ENCODE measurements at places on chromosomes 1 and 21. TPM values are rescaled to one million over a fixed set of nuclear protein-coding genes. Genes with fewer than 3 reads are reported as not detected.

DNA sequence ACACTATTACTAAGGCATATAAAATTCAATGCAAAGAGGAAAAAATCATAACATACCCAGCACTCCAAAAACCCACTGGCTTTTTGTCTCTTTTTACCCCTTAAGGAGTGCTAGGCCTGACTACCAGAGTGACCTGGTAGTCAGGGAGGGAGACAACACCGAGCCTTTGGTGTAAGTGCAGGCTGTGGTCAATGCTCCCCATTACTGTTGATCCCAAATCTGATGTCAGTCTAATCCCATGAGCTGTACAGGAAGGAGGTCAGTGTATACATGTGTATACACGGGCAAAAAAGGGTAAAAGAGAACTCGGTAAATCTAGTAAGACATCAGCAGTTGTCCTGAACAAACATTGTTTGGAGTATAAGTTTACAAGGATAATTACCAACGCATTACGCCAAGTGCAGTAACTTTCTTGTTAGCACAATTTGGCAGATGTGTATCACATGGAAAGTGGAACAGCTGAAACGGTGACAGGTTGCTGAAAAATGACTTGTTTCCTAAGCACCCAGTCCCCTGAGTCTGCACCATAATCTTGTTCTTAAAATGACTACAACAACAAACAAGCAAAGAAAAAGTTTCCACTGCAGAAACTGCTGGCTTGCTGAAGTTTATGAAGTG, 217.9 kb downstream of the KCNH1 start:
- no peaks in the 10 kb centered on the region for H3K4me1 ChIP-seq
- peaks cover 62% of the 10 kb centered on the region for H3K27me3 ChIP-seq
- no peak for DNase-seq
- no peak overlapping the region for H3K4me3 ChIP-seq
- H3K27ac ChIP-seq: no peak overlapping the region

- peak; percentile 88 for DNase-seq
Observed at GRCh38 chr1:16215882-16216753, 3.7 kb upstream of the ARHGEF19 start.

IL19 gene
- not detected for total RNA-seq

CRP gene
- not detected for total RNA-seq

RBBP5 gene
- 32.0 TPM for total RNA-seq

DNA sequence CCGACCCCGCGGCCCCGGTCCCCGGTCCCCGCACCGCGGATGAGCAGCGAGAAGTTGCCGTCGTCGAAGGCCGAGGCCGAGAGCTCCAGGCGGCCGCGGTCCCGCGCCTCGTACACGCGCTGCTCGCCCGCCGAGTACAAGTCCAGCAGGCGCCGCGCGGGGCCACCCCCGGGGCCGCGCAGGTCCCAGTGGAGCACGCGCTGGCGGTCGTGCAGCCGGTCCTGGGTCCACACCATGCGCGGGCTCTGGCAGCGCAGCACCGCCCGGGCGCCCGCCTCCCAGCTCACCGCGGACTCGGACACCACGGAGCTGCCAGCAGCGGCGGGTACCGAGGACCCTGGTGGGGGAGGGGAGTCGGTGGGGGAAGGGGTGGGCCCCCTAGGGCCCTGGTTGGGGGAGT, 2.9 kb downstream of the MXRA8 start:
- DNase-seq: no peak
- no peaks in the 10 kb centered on the region for H3K36me3 ChIP-seq
- peaks cover 5% of the 10 kb centered on the region for H3K27me3 ChIP-seq
- H3K4me3 ChIP-seq: no peak overlapping the region

GRCh38 chr1:114033216-114033706, 54.0 kb downstream of the OLFML3 start:
- no peaks in the 10 kb centered on the region for H3K4me1 ChIP-seq
- H3K4me3 ChIP-seq: no peak overlapping the region
- H3K36me3 ChIP-seq: no peaks in the 10 kb centered on the region
- H3K27ac ChIP-seq: no peak overlapping the region

DNA sequence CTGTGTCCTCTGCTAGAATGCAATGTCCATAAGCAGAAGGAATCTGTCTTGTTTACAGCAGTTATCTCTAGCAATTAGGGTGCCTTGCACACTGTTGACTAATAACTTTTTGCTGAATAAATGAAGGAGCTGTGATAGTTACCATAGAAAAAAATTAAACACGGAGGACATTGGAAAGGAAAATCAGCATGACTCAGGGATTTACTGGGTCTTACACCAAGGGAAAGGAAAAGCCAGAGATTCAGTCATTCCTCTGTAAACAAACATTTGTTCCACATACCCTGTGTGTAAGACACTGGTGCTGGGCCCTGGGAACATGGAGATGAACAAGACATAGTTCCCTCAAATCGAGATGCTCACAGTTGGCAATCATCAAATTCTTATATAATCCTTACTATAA, 183.3 kb downstream of the PTGER3 start:
- H3K4me3 ChIP-seq: no peak overlapping the region
- no peak overlapping the region for H3K27ac ChIP-seq
- DNase-seq: no peak
- no peaks in the 10 kb centered on the region for H3K36me3 ChIP-seq
- H3K27me3 ChIP-seq: no peaks in the 10 kb centered on the region
- H3K4me1 ChIP-seq: no peaks in the 10 kb centered on the region

GRCh38 chr1:59561796-59562195, 253.0 kb upstream of the HOOK1 start:
- H3K36me3 ChIP-seq: no peaks in the 10 kb centered on the region
- no peaks in the 10 kb centered on the region for H3K27me3 ChIP-seq
- no peaks in the 10 kb centered on the region for H3K4me1 ChIP-seq
- H3K27ac ChIP-seq: no peak overlapping the region
- no peak overlapping the region for H3K4me3 ChIP-seq
- no peak for DNase-seq
